ENCODE measurements at places on chromosomes 5 and 9.

GRCh38 chr9:131019388-131020239, 10.6 kb downstream of the LAMC3 start:
- DNase-seq: no peak

- DNase-seq: peak; percentile 55
Observed at GRCh38 chr5:132883261-132883834, 9.9 kb downstream of the LEAP2 start.

- no peak for DNase-seq
Observed at GRCh38 chr5:77012601-77013000, 17.6 kb upstream of the AGGF1 start.

GRCh38 chr9:104556830-104557634, 11.9 kb upstream of the OR13C8 start:
- DNase-seq: no peak

DNA sequence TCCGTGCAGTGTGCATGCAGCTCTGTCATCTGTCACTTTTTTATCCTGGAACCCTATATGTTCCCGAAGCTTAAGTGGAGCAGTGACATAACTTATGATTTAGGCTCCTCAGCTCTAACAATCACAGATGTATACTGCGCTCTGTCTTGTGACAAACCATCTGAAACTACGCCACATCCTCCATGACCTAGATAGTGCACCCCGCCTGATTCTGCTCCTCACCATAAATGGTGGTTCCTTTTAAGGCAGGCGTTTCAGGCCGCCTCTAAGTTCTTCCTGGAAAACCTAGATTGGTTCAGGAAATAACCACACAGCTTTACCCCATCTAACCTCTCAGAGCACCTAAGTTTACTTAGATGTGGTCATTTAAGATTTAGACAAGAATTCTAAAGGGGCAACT, 372.0 kb downstream of the CDH10 start:
- no peak for DNase-seq

Measured in amniotic stem cell (primary cell).